ENCODE measurements at places on chromosomes 2 and 18.

DNA sequence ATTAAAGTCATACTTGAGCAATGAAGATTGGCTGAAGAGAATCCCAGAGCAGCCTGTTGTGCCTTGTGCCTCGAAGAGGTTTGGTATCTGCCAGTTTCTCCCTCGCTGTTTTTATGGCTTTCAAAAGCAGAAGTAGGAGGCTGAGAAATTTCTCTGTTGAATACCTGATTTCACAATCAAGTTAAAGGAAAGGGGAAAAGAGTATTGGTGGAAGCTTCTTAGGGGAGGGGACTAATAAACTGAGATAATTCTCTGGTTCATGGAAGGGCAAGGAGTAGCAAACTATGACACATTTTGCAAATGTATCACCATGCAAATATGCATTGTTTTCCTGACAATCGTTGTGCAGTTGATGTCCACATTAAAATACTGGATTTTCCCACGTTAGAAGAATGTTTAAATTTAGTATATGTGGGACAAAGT, at the start of gene IL1B:
Gene IL1B (minus strand): TSS at position 85 of the 423 bp plus-strand sequence. CDS start 550 bp downstream, outside the sequence.
- no peak for DNase-seq

GRCh38 chr2:60064687-60065389, 488.6 kb downstream of the BCL11A start:
- no peak for DNase-seq

GRCh38 chr2:126507425-126507911, 148.5 kb upstream of the GYPC start:
- DNase-seq = no peak

DNA sequence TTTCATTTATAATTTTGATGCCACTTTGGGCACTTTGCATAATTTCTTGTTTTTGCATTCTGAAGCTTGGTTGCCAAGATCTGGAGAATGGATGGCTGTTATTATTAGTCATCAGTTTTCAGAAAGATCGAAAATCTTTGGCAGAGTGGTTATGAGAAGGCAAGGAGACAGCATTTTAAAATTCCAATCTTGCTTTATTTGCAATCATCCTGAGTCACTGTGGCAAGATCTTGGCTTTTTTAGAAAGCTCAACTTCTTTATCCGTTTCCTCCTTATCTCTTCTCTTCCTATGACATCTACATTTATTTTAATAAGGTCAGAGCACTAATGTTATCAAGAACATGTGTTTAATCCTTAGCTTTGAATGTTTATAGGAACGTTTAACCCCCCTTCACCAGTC, 31.1 kb upstream of the EIF2AK3 start:
- DNase-seq = no peak

DNA sequence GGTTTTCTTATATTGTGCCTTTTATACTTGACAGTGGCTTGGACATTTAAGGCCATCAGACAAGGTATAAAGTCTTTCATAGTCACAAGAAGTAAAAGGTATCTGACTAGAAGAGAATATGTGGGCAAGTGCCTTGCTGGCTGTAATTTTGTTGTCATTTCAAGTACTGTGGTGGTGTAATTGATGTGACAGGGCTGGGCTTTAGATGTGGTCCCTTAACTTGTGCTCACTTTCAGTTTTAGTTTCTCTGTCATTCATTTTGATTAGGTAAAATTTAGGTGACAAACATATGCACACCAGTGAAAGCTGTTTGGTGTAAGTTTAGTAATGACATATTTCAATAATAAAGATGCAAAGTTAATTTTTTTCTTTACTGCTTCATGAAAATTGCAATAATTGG, 31.2 kb upstream of the TBR1 start:
- DNase-seq = no peak

DNA sequence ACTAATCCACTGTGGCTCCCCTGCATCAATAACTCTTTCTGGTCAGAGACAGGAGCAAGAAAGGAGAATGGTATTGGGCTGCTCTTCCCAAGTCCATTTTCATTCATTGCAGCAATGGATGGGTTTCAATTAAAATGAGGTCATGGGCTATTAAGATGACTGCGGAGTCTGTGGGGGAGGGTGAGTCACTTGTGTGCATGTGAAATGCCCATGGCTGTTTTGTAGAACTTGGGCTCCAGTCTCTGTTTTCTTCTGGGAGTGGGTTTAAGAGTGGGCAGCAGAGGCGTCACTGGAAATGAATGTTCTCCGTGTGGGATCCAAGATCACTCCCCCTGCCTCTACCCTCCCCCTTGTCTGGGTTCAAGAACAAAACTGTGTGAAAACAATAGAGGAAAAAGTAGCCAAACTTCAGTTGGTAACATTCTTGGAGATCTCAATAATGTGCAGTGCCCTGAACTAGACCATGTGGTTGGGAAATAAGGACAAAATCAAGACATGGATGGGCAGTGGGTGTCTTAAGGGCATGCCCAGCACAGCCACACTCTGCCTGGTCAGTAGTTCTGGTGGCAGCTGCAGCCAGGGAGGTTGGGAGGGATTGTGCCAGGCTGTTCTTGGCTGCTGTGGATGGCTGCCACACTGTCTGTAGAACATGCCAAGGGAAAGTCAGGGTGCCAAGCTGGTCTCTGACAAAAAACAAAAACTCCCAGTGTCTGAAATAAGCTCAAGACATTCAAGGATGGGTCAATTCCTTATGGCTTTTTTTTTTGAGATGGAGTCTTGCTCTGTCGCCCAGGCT, 68.2 kb upstream of the CXCR4 start:
- DNase-seq = no peak

GRCh38 chr2:207167099-207167923, 1.6 kb upstream of the KLF7 start:
- DNase-seq = no peak
